ENCODE measurements at places on chromosomes 13 and 19.

- DNase-seq: no peak
Observed at GRCh38 chr13:64910096-64910495, 2320.0 kb downstream of the PCDH9 start.

- DNase-seq: peak; percentile 41
Observed at GRCh38 chr19:38851622-38852230, 1.9 kb upstream of the HNRNPL start.

GRCh38 chr13:26037302-26037701 lies 14.5 kb downstream of the SHISA2 start:
- DNase-seq: no peak

- no peak for DNase-seq
Observed at GRCh38 chr19:39157997-39158389, 32.4 kb downstream of the PAK4 start.

- no peak for DNase-seq
Observed at GRCh38 chr13:20969182-20969581, 66.6 kb upstream of the XPO4 start.

DNA sequence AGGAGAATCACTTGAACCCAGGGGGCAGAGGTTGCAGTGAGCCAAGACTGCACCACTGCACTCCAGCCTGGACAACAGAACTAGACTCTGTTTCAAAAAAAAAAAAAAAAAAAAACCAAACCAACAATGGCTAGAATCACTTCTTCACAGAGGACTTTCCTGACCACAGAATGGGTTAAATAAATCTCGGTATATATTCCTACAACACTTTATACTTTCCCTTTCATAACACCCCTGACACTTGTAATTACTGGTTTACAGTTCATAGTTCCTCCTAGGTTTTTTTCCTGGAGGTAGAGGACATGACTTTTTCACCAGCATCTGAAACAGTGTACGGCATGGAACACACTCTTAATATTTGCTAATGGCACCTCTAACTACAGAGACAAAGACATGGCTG lies 31.4 kb downstream of the ZDHHC20 start:
- no peak for DNase-seq

GRCh38 chr13:59133903-59134302 lies 1029.8 kb downstream of the DIAPH3 start:
- DNase-seq: no peak

GRCh38 chr13:39433651-39434050 lies 169.3 kb downstream of the LHFPL6 start:
- DNase-seq: no peak

DNA sequence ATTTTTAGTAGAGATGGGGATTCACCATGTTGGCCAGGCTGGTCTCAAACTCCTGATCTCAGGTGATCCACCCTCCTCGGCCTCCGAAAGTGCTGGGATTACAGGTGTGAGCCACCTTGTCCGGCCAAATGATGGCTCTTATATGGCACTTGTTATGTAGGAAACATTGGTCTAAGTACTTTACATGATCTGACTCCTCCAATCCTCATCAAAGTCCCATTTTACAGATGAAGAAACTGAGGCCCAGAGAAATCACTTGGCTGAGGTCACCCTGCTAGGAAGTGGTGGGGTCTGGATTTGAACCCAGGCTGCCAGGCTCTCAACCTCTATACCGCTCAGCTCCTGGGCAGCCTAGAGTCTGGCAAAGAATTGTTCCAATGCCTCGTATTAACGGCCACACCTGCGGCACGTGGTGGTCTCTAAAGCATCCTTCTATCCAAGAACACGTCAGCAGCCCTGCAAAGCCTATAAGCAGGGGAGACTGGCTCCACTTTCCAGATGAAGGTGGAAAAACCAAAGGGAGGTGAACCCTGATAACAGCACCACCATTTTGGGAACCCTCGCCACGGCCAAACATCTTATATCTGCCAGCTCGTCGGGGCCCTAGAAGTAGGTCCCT lies 18.1 kb downstream of the SHANK1 start:
- DNase-seq: no peak

GRCh38 chr13:31413516-31413915 lies 213.7 kb downstream of the B3GLCT start:
- DNase-seq: no peak

GRCh38 chr13:32905864-32906180 lies 110.4 kb upstream of the KL start:
- no peak for DNase-seq

GRCh38 chr13:99600318-99600717 lies 99.0 kb downstream of the TM9SF2 start:
- DNase-seq: no peak
